ENCODE measurements at places on chromosomes 2 and 18.

- no peak for DNase-seq
These were observed 17.7 kb downstream of the SLC66A2 start for GRCh38 chr18:79933765-79934164.

- no peak for DNase-seq
These were observed 40.7 kb downstream of the KCNIP3 start for GRCh38 chr2:95337829-95338228.

DNA sequence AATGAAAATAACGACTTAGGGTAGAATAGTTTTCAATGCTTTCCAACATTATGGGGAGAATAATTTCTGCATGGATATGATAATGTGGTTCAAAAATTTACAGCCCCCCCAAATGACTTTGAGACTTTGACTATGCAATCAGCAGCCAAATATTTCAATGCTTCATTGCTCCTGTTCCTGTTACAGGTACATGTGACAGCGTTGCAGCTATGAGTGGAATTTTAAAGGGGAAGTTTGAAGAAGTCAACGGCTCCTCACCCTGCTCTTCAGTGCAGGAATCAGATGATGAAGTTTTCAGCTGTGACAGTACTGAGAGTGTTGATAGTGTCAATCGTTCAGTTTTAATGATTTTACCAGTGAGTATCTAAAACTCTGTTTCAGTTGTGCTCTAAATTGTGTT lies 25.1 kb downstream of the CSRNP3 start:
- no peak for DNase-seq

DNA sequence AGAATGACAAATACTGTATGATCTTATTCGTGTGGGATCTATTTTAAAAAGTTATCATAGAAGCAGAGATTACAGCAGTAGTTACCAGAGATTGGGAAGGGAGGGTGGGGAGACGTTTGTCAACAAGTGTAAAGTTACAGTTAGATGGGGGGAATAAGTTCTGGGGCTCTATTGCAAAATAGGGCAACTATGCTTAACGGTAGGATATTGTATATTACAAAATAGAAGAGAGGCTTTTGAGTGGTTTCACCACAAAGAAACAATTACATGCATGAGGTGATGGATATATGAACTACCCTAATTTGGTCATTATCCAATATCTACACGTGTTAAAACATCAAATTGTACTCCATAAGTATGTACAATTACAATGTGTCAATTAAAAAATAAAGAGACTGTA lies 123.4 kb upstream of the NOSTRIN start:
- no peak for DNase-seq

- DNase-seq = no peak
These were observed 324.4 kb downstream of the GBX2 start for GRCh38 chr2:235843591-235844395.

GRCh38 chr18:10094154-10094553 lies 180.3 kb downstream of the VAPA start:
- no peak for DNase-seq

GRCh38 chr2:159926695-159927094 lies 128.7 kb upstream of the CD302 start:
- DNase-seq = no peak

GRCh38 chr2:170462433-170463205 lies 252.5 kb upstream of the SP5 start:
- no peak for DNase-seq
